T-helper 2 cell (primary cell): ENCODE measurements at places on chromosomes 3 and 15.

- no peak for DNase-seq
These were observed 101.9 kb downstream of the CHDH start for GRCh38 chr3:53744351-53744750.

DNA sequence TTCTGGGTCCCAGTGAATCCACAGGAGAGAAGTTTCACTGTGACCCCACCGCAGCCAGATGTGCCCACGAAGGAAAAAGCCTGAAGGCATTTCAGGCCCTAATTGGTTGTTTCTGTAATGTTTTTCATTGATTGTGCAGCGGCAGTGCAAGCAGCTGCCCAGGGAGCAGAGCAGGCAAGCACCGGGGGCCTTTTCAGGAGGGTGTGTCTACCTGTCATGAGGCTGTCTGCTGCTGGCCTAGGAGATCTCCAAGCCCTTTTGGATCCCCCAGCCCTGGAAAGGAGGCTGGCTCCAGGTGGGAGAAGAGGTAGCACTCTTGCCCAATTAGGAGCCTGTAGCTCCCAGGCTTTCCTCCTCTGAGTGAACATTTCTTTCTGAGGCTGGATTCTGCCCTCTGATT, 108.8 kb downstream of the EPHB1 start:
- DNase-seq = no peak

DNA sequence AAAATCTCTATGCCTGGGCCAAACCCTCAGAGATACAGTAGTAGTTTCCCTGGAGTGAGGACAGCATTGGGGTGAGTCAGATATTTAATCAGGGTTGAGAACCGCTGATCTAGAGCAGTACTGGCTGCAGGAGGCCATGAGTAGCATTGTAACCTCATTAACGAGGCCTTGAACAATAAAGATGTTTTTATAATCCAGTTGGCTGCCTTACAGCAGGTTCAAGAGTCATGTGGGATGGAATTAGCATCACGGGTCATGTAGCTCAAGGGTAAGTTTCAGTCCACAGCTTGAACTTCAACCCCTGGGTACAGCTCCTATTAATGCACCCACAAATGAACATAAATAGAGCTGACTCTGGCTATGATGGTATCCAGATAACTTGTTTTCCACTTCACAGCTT, 5.1 kb downstream of the HPS3 start:
- no peak for DNase-seq

DNA sequence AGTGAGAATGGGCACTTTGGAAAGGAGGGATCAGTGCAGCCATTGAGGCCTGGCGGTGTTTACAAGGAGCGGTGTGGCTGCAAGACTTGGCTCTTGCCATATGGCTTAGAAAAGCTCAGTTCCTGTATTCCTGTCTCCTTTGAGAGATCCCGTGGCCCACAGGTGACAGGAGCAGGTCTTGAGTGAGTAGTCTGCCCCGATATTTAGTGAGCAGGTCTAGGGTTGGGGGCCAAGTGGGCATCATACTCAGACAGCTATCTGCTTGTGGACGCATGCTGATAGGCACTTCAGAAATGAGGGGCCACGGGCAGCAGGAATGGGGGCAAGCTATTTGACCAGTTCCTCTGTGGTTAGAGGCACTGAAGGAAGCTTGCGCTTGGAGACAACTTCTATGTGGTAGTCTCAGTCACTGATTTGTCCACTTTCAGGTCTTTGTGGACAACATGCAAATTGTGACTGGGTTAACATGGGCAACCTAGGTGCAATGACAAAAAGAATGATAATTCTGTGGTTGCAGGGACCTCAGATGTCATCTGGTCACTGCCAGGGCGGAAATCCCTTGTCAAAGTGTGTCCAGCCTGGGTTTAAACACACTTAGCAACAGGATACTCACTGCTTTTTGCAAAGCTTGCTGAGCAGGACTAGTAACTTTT, 1.1 kb downstream of the TMED3 start:
- DNase-seq = no peak

GRCh38 chr3:115520651-115521245, 102.6 kb upstream of the GAP43 start:
- no peak for DNase-seq

DNA sequence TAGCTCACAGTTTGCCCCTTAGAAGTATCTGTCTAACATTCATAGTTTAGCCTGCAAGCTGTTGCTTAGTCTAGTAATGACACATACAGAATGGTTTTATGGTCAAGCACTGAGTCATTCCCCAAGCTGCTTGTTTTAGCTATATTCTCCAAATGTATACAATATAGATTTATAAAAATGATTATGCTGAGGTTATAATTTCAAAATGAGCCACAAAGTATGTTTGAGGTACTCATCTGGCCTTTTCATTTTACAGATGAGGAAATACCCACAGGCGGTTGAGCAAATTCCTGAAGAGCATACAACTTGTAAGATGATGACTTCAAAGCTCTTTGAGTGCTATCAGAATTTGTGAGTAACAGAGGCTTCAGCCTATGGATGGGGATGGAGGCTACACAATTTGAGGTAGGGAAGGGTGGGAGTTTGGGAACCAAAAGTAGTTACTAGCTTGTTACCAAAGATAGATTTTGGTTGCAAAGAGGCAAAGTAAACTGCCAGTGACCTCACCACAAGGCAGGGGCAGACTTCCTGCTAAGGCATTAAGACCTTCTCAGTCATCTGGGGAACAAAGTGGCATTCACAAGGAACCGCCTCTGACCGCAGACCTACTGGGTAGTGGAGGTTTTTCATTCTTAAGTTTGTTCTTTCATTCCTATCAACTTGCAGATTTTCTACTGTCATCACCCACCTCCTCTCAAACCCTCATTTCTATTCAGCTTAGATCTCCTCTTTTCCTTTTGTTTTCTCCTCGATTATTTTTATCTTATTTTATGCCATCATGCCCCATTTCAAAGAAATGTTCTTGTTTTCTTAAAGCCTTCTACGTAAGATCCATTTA, 257.2 kb upstream of the NECTIN3 start:
- DNase-seq = peak; percentile 4

DNA sequence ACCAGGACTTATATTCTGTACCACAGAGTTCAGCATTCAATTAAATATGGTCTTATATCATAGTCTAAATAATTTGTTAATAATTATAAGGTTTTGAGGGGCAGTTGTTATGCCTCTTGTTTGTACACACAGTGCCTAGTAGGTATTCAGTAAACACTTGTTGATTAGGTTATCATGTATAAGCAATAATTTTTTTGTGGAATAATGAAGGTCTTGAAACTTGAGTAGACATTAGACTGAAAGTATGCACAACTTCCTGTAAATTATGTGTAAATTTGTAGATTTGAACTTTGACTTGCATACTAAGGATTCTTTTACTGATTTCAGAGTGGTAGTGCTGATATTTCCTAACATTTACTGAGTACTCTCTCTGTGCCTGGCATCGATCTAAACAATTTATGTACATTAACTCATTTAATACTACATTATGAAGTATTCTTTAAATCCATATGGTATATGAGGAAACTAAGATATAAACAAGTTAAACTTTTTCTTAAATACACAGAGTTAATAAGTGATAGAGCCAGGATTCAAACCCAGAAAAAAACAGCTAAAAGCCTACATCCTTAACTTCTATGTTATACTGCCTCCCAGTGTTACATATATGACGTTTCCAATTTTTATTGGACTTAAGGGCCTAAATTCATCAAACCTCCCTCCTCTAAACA, 65.1 kb downstream of the GLCE start:
- no peak for DNase-seq

DNA sequence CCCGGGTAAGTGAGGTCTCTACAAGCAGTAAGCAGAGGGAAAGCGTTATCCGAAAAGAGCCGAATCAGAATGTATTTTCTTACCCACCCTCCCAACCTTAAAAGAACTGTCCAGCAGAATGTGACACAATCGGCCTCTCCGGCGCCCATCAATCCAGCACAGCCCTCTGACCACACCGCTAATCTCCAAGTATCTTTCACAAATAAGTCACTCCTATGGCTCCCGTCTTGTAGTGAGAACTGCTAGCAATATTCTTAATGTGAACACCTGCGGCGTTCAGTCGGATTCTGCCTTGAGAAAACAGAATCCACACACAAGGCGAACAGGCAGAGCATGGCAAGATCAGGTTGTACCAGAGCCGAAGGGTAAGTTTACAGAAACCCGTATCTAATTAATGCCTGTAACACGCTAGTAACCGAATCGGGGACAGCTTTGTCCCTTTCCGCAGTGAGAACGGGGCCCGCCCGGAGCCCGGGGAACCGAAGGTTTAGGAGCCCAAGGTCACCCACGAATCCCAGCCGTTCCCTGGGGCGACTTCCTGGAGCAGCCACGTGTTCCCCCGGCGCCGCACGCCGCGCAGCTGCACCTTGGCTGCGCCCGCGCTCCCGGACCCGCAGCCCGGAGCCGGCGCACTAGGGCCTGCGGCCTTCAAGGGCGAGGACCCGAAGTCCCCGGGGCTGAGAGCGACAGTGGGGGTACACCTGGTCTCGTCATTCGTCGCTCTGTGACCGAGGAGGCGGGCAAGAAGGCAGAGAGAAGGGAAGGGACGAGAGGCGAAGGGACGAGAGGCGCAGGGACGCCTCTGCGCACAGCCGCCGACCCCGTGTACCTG, 672 bp downstream of the TFRC start:
- peak; percentile 67 for DNase-seq

DNA sequence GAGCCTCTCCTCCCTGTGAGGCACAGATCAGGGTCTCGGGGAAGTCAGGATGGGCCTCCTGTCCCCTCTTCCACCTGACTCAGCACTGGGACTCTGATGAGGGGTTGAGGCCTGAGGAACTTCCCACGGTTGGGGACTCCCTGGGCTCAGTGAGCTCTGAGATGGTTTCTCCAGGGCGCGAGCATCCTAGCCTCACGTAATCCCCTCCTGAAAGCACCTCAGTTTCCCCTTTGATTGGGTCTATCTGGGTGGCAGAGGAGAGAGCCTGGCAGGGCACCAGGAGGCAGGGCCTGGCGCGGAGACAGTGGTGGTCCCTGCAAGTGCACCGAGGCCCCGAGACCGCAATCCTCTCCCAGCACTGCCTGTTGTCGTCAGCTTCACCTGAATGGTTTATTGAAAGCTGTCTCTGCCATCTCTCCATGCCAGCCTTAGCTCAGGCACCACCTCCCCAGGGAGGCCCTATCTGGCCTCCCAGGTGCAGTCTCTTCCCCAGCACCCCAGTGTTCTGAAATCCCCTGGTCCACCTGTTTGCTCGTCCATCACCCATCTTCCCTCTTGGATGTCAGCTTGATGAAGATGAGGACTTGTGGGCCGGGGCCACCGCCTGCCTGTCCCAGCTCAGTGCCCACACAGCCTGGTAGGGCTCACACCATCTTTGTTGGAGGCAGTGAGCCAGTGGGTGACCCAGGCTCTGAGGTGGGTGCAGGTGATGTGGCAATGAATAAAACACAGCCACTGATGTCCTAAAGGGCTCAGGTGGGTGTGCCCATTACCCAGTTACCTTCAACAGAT, 52.2 kb upstream of the PCSK6 start:
- DNase-seq = no peak

DNA sequence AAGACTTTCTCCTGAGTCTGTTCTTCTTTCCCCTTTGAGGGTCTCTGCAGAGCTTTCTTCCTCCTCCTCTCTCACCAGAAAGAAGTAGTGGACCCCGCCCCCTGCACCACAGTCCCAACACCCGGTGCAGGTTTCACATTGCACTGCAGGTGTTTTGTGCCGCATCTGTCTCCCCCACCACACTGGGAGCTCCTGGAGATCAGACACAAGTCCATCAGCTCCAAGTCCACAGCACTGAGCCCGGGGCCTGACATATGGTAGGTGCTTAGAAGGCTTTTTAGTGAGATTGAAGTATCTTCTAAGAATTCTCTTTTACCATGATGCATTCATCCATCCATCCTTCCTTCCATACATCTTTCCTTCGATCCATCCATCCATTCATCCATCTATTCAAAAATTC, 9.8 kb downstream of the STRA6 start:
- DNase-seq = no peak

DNA sequence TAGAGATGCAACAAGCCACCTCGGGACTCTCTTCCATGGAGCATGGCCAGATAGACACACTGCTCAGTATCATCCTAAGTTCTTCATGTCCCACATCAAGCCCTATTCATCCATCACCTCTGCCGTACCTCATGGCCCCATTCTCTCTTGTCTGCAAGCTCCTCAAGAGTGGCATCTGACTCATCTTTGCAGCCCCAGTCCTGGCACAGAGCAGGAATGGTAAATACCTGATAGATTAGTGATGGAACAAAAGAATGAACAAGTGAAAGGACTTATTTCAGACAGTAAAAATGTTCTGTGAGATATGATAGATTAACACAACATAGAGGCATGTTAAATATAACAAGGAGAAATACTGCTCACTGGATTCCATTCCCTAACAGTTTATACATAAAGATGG, 176.4 kb downstream of the ISL2 start:
- DNase-seq = no peak

GRCh38 chr3:38397320-38397719, 50.7 kb downstream of the XYLB start:
- DNase-seq = no peak

- DNase-seq = no peak
These were observed 39.5 kb downstream of the TNIK start for GRCh38 chr3:171420667-171421066.

GRCh38 chr3:150742141-150742523, 20.8 kb downstream of the SIAH2 start:
- DNase-seq = no peak

DNA sequence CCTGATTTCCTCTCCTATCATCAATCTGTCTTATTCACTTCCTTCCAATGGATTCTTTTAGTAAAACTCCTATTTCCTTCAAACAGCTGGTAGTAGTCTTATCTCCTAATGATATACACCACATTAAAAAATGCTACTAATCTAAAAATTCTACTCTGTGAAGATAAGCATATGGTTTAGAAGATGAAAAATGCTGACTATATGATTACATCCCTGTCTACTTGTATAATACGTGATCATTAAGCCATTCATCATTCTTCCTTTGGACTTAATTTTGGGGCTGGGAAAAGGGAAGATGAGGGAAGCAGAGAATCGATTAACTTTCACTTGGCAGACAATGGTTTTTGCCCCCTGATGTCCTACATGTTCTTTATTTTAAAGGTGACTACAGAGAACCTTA, 453.1 kb downstream of the NSUN3 start:
- DNase-seq = no peak

DNA sequence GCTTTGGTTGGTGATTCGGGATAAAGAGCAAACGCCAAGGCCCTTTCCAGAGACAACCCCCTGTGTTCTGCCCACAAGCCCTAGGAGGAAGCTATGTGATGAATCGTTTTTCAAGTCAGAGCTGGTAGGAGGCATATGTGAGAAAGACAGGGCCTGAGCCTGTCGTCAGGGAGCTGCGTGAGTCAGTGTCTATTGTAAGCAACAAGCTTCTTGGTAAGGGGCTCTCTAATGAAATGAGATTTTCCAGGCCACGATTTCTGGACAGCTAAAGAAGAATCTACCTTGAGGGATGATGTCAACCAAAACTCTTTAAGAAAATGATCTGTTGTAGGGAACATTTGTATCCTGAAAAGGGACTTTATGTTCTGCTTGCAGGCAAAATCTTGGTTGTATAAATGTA, 318.9 kb upstream of the IL12A start:
- no peak for DNase-seq

GRCh38 chr3:64518496-64518895, 169.3 kb downstream of the ADAMTS9 start:
- no peak for DNase-seq

- no peak for DNase-seq
These were observed 15.7 kb downstream of the OR5H15 start for GRCh38 chr3:98182196-98182595.

GRCh38 chr3:146374146-146374545, 95.2 kb downstream of the PLSCR2 start:
- no peak for DNase-seq

- no peak for DNase-seq
These were observed 95.1 kb downstream of the TP63 start for GRCh38 chr3:189726277-189726676.

- DNase-seq = no peak
These were observed 179.9 kb upstream of the C2CD4B start for GRCh38 chr15:62344806-62345539.
